Large intestine (tissue), 12 donors: ENCODE measurements at places on chromosomes 1 and 21.
A peak's percentile ranks its signal among the peaks of the same experiment; 100 is the strongest.

- DNase-seq = peak; percentile 36
Measured at GRCh38 chr1:54581621-54582035, 33.6 kb downstream of the ACOT11 start.

GRCh38 chr1:234504969-234505768 is 26.2 kb upstream of the TARBP1 start:
- no peak for DNase-seq

- no peak for DNase-seq
Measured at GRCh38 chr1:90335558-90335957, 340.6 kb downstream of the ZNF326 start.

DNA sequence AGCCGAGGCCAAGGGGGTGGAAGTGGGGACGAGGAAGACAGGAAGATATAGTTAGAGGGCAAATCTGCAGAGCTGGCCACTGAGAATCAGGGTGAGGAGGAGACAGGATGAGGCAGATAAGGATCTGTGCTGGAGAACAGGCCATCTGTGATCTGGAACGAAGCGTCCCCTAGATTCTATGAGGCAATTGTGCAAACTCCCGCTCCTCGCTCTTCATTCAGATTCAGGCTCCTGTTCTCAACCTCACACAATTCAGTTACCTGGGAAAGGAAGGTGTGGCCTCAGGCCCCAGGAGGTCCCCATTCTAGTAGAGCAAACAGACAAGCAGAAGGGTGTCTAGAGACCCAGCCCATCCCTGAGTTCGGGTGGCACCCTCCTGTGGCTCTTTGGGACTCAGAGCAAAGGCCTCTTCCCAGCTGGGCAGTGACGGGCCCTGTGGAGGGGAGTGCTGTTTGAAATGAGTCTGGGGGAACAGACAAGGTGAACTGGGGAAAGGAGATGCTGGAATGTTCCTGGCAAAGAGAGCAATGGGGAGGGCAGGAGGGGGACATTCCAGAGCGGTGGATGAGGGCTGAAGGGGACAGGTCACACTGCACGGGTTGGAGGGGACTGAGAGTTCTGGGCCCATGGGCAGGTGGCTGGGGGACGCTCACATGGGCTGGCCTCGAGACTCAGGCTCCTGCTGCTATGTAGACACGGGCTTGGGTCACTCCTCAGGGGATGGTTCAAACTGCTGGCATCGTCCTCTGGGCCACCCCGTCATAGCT is 39.9 kb upstream of the AJAP1 start:
- DNase-seq = no peak

DNA sequence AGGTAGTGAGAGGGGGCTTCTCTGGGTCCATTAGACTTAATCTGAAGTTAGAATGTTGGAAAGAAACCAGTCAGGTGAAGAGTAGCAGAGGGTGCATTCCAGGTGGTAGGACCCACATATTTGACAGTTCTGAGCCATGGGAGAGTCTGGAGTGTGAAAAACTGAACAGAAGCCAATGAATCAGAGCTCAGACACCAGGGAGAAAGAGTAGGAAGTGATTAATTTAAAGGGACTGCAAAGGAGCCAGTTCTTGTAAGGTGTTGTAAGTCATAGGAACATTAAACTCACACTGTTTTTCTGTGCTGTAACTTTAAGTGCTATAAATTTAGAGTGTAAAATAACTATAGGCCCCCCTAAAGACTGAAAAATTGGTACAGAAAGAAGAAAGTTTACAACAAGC is 5.9 kb upstream of the DHX9 start:
- no peak for DNase-seq

GRCh38 chr1:59018860-59019259 is 235.0 kb upstream of the JUN start:
- no peak for DNase-seq

DNA sequence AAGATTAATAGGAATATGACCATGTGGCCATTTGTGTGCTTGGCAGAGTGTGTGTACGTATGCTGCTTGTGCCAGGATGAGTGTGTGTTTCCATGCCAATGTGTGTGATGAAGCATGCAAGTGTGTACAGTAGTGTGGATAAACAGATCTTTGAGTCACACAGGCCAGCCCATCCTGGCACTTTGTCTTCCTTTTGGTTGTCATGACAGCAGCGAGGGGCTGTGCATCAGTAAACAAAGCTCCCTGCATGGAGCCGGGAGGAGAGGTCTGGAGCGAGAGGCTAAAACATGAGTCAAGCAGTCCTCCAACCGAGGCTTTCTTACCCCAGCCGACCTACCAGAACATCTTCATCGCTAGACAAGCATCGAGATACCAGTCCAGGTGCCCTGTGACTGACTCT is 221.2 kb downstream of the CACNA1E start:
- peak; percentile 18 for DNase-seq

- DNase-seq = peak; percentile 53
Measured at GRCh38 chr1:24536391-24536840, 19.5 kb upstream of the NCMAP start.

DNA sequence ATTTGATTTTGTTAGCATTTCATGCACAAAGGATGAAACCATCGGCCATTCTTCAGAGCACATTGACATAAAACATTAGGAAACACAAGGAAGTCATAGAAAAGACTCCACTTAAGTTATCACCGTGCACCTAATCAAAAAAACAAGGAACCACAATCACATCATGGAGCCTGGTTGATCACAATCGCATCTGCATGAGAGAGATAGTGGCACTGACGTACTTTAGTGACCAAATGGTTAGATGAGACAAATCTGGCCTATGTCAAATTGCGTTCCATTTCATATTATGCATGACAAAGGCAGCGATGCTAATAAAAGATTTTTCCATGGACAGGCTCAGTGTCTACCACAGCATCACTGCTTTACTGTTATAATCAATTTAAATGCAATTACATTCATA is 571.8 kb upstream of the ADGRL2 start:
- DNase-seq = no peak

DNA sequence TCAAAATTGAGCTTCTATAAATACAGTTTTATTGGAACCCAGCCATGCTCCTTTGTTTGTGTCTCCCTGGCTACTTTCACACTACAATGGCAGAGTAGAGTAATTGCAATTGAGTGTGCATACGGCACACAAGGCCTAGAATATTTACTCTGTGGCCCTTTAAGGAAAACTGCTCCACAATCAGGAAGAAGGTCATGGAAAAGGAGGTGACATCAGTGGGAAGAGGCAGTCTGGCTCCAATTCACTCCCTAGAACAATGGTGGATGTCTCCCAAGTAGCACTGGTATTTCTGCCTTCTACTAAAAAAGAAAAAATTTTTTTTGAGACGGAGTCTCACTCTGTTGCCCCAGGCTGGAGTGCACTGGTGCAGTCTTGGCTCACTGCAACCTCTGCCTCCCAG is 51.3 kb downstream of the KRTAP19-8 start:
- no peak for DNase-seq

DNA sequence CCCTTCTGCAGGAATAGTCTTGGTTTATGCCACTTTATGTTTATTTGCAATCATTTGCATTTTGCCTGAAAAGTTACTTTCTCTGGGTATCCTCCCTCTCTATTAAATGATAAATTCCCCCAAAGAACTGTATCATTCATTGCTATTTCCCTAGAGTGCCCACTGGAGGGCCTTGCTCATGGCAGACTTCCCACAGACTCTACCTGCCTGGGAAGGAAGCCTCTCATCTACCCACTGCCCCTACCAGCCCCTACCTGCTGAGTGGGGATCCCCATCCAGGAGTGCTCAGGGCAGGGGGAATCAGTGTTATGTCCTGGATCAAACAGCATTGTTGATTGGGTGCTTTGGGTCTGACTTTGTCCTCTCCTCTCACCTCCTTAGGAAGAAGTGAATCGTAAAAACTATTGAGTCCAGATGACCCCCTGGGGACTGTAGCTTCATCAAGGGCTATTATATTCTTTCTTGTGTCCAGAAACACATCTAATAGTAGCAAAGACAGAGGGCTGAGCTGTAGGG is 6.8 kb upstream of the LRRN2 start:
- no peak for DNase-seq

DNA sequence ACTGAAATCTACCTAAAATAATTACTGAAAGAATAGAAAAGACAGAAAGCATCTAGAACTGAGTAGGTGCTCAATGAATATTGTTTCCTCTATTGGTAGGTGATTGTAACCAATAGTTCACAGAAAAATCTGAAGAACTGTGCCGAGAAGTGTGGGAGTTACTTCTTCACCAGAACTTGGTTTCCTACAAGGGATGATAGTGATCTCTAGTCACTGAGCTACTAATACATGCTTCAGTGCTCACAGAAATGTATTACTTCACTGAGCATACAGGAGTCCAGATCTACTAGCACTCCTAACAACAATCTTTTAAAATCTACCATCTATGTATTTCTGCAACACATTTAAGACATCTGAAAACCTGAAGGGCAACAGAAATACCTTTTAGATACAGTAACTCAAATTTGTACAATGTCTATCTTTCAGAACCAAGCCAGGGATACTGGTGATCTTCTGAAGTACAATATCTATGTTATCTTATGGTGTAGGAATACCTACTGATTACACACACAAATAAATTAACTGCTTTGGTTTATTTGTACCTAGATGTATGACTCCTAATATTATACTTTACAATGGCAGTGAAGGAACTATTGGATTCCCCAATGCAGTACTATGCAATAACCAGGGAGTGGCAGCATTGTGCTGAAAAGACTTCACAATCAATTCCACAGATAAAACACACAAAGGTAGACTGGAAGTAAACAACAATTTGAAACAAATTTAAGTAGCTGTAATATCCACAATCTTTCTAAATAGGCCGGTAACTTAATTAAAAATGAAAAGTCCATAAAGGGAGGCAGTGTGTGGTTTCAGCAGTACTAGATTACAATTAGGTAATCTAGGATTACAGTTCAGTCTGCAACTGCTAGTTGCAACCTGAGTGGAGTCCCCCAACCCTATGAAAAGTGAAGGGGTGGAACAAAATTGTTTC is 243.0 kb downstream of the SLC45A1 start:
- no peak for DNase-seq

GRCh38 chr1:156504821-156505678 is 4.5 kb upstream of the MEF2D start:
- DNase-seq = peak; percentile 100

GRCh38 chr1:91412371-91412770 is 7.7 kb upstream of the HFM1 start:
- no peak for DNase-seq

DNA sequence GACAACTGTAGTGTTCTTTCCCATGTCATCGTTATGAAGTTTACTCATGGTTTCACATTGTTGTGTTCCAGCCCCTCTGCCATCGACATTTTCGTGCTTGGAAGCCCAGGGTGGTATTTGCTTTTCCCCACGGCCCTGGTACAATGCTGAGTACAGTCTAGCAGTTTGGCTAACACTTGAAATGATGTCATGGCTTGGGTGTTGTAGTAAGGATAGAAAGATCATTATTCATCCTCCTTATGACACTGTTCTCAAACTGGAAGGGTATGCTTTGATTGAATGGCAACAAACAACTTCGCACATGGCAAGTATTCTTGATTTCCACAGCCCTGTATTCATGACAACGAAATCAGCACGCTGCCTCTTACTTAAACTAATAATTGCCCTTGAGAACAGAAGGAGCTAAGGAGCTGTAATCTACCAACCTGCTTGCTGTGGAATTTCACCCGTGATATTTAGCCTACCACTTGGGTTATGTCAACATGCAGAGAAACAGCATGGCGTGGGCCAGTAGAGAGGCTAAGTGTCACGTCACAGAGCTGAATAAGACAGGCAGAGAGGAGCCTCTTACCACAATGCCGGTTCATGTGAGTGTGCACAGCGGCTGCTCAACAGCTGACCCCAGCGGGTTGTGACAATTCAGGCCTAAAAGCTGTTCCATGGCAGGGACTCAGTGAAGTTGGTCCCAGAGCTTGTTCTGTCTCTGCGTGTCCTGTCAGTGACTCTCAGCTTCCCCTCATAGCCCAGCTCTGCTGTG is 73.9 kb downstream of the KCNJ6 start:
- DNase-seq = no peak

DNA sequence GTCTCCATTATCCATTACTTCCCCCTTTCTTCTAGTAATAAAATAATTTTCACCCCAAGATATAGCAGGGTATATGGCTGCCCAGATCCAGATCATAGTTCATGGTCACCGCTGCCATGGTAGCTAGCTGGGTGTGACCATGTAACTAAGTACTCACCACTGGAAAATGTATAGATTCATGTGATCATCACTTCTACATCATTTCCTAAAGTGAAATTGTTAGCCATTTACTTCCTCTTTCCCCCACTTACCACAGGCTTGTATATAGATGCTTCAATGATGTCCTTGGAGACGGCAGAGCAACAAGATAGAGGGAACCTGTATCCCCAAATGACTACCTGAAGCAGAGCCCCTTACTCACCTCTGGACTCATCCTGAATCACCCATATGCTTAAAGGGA is 22.7 kb upstream of the EYA3 start:
- peak; percentile 69 for DNase-seq

- peak; percentile 76 for DNase-seq
Measured at GRCh38 chr1:3668585-3669300, 16.4 kb downstream of the TP73 start.

DNA sequence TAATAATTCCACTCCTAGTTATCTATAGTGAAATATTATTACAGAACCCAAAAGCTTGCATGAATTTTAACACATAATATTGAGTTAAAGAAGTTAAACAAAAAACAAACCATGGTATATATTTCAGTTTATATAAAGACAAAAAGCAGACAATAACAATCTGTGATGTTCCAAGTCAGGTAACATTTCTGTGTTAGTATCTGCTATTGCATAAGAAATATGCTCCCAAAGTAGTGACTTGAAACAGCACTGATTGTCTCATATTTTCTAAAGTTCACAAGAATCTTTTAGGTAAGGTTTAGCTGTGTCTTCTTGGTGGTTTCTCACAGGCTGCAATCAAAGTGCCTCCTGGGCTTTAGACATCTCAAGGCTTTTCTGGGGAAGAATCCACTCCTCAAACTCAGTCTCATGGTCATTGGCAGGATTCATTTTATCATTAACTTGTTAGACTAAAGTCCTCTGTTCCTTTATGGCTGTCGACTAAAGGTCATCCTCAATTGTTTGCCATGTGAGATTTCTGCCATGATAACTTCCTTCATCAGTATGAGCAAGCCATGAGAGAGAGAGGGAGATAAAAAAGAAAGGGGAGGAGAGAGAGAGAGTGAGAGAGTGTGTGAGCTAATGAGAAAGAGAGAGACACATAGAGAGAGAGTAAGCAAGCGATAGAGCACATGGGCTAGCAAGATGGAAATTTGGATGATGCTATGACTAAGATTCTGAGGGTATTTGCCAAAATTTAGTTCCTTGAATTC is 19.9 kb downstream of the GBP1 start:
- peak; percentile 98 for DNase-seq

DNA sequence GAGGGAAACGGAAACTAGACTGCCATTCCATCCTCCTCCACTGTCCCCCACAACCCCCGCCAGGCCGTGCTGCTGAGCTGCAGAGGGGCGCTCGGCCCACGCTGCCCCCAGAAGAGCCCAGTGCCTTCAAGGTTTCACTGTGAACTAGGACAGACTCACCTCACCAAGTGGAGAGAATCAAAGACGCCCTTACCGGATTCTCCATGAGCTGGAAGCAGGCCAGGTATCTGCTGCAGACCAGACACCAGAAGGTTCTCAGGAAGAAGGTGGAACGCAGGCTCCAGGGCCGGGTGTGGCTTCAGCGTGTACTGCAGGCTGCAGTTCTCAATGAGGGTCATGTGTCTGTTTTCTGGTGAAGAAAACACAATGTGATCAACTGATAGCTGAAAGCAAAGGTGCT is 30.6 kb downstream of the NPHP4 start:
- no peak for DNase-seq
